AML-193 (cell line): ENCODE measurements at places on chromosomes 5 and 9.

GRCh38 chr9:113523421-113524141, 60.1 kb downstream of the RGS3 start:
- peak; percentile 48 for DNase-seq

- no peak for DNase-seq
Measured at GRCh38 chr9:84999788-85000187, 330.3 kb downstream of the NTRK2 start.

DNA sequence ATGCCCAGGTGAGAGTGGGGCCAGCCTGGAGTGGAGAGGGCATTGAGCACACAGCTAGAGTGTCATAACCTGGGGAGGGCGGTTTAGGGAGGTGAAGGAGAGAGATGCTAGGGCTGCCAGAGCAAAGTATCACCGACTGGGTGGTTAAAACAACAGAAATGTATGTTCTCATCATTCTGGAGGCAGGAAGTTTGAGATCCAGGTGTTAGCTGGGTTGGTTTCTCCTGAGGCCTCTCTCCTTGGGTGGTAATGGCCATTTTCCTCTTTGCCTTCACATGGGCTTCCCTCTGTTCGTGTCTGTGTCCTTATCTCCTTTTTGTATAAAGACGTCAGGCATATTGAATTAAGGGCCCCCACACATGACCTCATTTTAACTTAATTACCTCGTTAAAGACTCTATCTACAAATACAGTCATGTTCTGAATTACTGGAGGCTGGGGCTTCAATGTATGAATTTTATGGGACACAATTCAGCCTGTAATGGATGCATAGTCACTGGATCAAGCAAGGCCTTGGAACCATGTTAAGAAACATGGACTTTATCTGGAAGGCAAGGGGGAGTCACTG, 118.6 kb upstream of the IL12B start:
- DNase-seq = no peak

DNA sequence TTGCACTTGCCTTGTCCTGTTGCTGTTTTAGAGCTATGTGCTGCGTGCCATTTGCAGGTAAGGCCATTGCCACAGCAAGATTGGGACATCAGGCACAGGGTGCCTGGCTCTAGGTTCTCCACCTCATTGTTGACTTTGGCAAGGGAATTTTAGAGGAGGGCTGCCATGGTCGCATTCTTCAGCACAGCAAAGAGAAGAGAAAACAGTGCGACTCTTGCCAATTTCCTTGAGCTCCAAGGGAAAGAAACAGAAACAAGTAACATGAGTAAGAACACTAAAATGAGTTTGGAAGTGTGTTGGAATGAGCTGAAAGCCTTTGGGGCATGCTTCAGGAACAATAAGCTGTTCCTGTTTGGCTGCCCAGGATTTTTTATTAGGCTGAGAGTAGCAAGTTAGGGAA, 188.1 kb upstream of the IL12B start:
- no peak for DNase-seq

GRCh38 chr9:75184471-75184870, 96.2 kb downstream of the OSTF1 start:
- no peak for DNase-seq

DNA sequence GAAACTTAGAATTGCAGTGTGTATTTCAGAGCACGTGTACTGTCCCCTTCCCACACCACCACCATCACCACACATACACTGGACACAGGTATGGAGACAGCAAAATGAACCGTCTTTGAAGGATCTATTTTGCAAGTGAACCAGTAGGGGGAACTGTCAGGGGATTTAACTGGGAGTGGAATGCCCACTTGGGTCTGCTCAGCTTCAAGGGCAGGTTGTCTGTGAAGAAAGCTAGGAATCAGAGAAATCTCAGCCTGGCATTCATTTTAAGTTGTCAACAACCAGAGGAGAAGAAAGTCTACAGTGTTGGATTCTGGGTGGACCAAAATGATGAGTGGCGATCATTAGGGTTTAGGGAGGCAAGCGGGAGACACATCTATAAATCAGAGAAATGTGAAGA, 147.0 kb downstream of the DCP2 start:
- no peak for DNase-seq

GRCh38 chr5:180338001-180338707, 15.0 kb downstream of the GFPT2 start:
- no peak for DNase-seq

DNA sequence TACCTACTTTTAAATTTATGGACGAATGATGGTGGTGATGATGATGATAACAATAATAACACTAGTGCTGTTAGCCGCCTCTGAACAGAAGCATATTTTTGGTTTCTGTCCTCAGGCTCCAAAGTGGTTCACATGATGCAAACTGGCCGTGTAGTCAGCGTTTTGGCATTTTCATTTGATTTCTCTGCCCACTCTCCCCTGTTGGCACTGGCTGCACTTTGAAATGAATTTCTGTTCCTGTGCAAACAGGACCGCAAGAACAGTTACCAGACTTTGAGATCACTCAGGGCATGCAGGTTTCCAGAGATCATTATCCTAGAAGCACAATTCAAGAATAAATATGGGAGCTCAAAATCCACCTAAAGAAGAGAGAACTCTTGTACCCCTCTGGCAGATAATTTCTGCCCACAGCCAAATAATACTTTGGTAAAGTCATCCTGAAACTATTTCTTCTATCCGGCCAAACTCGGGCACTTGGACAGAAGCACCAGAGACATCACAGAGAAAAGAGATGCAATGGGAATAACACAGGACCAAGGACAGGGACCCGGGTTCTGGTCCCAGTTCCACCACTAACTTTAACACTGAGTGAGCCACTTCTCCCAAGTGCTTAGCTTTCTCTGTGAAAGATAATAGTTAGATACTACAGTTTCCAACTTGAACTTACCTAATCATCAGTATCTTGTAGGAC, 201.7 kb upstream of the PTGER4 start:
- DNase-seq = no peak

DNA sequence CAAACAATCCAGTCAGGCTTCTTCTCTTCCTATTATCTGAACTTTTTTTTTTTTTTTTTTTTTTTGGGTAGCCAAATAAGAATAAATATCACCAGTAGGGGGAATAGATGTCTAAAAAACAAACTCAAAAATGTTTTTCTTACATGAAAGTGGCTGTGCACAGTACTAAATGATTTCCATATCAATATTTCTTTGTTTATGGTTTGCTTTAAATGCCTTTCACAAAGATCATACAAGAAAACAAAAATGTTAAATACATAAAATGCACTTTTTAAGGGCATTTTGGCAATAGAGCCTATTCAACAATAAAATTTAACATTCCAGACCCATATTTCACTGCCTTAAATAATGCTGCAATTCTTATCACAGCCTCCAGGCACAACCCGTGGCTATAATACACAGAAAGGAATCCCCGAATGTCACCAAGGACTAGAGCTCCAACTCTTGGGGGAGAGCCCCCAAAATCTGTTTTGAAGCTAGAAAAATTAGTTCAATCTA, 91.1 kb upstream of the TBCA start:
- DNase-seq = peak; percentile 37

DNA sequence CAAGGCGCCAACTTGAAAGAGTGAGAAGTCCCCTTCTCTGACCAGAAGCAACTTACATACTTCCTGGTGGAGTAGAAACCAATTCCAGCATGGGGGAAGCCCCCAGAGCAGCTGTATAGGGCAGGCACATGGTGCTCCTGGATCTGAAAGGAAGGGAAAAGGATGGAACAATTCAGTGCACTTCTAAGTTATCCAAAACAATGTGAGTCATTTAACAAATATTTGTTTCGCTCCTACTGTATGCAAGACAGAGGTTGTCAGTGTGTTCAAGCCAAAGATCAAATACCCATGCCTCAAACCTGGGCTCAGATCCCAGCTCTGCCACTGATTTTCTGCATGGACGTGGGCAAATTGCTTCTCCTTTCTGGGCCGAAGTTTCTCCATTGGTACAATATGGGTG, 67.1 kb downstream of the LHX2 start:
- no peak for DNase-seq

- peak; percentile 54 for DNase-seq
Measured at GRCh38 chr9:120845255-120845654, 2.5 kb upstream of the PSMD5 start.
